ENCODE measurements at places on chromosomes 7 and 10. TPM values are rescaled to one million over a fixed set of nuclear protein-coding genes. Genes with fewer than 3 reads are reported as not detected.
A peak's percentile ranks its signal among the peaks of the same experiment; 100 is the strongest.

GRCh38 chr7:30323006-30323355 lies 38.6 kb downstream of the ZNRF2 start:
- peak; percentile 68 for DNase-seq

GRCh38 chr7:136303162-136303561 lies 326.0 kb upstream of the MTPN start:
- no peak for DNase-seq

- DNase-seq = no peak
Observed at GRCh38 chr7:28840592-28840995, 117.5 kb downstream of the TRIL start.

DNA sequence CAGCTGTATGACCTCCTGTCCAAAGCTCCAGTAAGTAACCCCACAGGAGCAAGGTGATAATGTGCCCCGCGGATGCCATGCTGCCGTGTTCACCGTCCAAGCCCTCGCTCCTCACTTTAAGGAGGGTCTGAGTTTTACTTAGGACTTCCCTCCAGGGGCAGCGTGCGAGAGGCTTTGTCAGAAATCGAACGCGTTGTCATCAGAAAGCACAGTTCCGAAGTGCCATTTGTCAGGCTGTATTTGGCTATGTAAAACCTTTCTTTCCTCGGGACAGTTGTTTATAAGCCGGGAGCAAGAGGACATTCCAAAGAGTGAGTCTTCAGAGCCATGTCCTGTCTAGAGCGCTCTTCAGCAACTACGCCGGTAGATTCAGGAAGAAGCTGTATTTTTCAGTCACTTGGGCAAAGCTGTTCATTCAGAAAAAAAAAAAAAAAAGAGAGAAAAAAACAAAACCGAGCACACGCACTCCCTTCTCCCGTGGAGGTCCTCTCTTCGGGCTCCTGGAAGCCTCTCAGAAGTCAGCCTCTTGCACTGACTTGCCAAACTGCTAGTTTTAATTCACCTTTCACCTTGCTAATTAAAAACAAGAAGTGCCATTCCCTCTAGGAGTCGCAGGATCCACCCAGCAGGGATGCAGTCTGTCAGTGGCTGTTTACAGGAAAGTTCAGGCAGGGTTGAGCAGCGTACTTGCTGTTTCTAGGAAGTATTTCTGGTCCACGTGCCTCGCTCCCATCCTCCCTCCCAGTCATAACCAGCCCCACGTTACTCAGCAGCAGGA lies at the start of gene SEMA3E:
Gene SEMA3E, minus strand, starts transcription at position 676 of the 778 bp plus-strand sequence.
- no peak for DNase-seq

DNA sequence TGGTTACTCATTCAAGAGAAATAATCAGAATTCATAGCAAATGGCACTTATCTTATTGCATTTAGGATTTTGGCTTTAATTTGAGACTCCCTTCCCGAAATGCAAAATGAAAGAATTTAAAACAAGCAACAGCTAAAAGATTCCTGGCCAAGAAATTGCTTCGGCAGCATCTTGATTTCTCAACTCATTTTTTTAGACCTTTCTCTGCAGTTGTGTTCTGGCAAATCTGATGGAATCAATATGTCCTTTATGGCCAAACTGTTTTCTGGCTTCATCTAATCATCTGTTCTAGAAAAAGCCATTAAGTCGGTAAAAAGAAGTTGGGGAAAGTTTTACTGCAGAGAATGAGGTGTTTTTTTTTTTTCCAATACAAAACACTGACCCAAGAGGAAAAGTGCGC lies 172.1 kb downstream of the SLC16A9 start:
- DNase-seq = no peak

DNA sequence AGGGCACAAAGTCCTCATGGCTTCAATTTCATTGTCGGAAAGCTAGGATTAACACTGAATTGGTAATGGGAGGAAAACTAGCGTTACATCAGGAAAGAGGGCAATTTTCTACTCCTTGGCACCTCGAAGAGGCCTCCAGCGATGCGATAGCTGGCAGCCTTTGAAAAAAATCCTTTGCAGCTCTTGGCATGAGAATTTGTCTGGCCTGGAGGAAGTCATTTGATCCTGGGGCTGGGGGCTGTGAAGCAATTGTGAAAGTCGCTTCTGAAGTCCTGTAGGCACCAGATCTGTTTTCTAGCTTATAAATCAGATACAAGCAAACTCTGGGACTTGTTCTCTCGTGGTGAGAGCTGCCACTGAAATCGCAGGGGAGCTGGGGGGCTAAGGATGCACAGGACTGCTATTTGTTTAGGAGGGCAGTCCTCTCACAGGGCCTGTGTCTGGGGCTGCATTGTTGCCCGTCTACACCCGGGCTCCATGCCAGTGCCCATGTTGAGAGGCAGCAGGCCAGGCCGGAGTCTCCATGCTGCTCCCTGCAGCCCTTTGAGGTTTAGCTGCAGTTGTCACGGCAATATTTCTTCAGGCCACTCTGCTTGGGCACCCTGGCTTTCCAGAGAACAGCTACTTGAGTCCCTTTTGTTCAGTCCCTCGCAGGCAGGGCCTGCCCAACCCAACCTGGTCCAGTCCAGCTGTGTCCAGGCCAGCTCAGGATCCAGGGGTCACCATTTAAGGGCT lies 206.8 kb upstream of the LYZL1 start:
- DNase-seq = no peak

DNA sequence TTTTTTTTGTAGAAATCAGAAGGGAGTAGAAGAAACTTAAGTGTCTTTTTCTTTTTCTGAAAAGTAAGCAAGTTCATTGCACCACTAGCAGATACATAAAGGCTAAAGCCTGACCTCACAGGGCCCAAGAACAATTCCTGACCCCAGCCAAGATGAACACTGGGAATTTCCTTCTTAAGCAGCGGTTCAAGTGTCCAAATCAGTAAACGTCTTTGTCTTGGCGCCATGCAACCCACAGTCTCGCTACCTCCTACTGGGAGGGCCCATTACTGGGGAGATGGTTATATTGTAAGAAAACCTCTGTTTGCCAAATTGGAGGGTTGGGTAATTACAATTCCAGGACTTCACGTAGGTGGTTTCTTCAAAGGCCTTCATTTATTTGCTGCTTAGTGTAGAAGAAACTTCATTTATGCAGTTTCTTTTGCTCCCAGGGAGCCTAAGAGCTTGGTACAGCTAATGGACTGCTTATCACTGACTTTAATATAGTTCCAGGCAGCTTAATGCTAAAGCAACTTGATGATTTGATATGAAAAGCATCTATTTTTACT lies 58.3 kb upstream of the ADRB1 start:
- DNase-seq = no peak

- DNase-seq = no peak
Observed at GRCh38 chr7:5670183-5670935, 111.1 kb downstream of the RNF216 start.

GRCh38 chr7:76358011-76358480 lies 745 bp downstream of the YWHAG start:
- peak; percentile 87 for DNase-seq

GRCh38 chr7:17965603-17966002 lies 25.3 kb upstream of the SNX13 start:
- no peak for DNase-seq

DNA sequence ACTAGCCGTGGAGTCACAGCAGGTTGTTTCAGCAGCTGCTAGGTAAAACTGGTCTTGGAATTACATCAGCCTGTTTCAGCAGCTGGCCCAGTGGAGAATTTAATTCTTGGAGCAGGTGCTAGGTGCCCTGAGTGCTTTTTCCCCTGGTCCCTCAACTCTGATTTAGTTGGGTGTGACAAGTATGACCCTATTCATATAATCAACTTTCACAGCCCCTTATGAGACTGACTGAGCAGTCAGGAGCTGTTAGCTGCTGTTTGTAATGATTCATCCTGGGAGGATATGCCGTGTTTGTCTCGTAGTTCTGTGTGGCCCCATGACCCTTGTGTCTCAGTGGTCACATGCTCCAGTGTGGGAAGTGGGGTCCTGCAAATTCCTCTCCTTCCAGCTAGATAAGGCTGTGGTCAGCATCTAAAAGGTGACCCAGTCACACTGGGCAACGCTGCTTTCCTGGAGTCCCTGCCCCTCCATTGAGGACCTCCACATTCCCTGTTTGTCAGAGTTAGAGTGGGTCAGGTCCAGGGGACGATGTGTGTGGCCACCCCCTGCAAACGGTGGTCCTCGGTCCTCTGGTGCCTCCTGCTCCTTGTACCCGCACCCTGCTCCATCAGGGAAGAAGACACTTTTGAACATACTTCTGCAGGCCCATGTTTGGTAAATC lies 28.3 kb downstream of the TBATA start:
- DNase-seq = no peak

GRCh38 chr7:25496476-25497368 lies 268.4 kb upstream of the NPVF start:
- DNase-seq = peak; percentile 74

DNA sequence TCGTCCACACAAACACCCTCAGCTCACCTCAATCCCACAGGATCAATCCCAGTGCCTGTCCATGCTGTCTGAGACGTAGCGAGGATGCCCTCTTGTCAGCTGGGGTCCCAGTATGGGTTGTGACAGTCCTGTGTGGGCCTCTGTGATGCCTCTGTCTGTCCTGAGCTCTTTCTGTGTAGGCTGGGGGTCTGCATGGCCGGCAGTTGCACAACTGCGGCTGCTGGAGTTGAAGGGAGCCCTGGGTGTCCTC lies 12.4 kb downstream of the ANTXRL start:
- DNase-seq = no peak

- DNase-seq = peak; percentile 77
Observed at GRCh38 chr7:6375348-6376101, 72.2 kb downstream of the DAGLB start.

GRCh38 chr7:29335188-29336083 lies 140.9 kb downstream of the CHN2 start:
- DNase-seq = no peak

DNA sequence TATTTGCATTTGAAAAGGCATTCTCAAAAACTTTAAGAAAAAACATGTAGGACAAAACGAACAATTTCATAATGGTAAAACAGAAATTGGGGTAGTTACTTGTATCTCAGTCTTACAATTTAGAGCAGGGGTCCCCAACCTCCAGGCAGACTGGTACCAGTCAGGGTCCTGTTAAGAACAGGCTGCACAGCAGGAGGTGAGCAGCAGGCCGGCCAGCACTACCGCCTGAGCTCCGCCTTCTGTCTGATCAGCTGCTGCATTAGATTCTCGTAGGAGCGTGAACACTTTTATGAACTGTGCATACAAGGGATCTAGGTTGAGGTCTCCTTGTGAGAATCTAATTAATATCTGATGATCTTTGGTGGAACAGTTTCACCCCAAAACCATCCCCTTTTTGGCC lies 77.3 kb downstream of the SEMA3A start:
- no peak for DNase-seq

DNA sequence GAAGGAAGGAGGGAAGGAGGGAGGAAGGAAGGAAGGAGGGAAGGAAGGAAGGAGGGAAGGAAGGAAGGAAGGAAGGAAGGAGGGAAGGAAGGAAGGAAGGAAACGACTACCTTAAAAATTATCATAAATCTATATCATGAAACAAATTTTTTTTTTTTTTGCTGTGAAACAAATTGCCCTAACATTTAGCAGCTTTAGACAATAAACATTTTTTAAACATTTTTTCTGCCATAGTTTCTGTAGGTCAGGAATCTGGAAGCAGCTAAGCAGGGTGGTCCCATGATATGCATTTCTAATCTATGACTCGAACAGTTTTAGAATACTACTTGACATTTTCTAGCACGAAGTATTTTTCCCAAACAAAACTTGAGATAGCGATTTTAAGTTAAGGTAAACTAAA lies 42.9 kb upstream of the TSPAN13 start:
- no peak for DNase-seq

- DNase-seq = no peak
Observed at GRCh38 chr7:151142686-151143040, 24.8 kb downstream of the GBX1 start.

GRCh38 chr10:87547734-87548311 lies 43.1 kb downstream of the MINPP1 start:
- DNase-seq = no peak

DNA sequence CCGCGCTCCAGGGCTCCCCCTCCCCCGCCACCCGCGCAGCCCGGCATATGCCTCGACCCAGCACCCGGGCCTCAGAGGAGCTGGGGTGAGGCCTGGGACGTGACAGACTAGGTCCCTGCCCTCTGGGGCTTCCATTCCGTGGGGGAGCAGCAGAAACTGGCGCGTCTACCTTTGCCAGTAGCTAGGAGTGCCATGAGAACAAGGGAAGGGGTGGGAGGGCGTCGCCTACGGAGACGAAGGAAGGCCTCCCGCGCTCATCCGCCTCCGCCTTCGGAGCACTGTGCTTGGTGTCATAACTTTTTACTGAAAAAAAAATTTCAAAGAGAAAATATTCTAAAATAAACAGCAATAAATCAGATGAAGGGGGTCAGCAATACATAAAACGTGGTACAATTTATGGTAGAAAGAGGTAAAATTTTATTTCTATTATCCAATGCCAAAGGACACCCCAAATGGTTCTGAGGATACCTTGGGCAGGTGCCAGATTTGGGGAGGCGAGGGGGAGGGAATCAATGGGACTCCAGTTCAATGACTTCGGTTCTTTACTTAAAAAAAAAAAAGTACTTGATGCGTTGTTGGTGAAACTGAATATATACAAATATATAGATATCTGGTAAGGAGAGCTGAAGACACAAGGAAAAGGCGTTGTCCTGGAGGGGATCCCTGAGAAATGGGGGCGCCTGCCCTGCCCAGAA lies 35.1 kb upstream of the GRID1 start:
- DNase-seq = peak; percentile 73

DNA sequence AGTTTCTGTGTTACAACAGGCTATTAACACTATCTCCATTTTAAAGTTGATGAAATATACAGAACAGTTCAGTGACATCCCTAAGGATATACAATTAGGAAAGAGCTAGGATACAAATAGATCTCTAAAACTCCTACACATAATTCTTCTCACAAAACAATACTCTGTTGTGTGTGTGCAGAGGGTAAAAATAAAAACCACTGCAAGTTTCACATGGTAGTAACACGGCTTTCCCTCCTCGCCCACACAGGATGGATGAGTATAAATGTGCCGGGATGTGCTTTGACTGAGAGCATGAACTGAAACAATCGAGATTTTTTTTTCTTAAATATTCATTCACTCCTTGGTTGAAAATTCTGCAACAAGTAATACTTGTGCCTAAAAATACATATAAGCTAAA lies 131.5 kb upstream of the C1QL3 start:
- DNase-seq = no peak

PDE6C gene
- not detected for total RNA-seq

KIF11 gene
- total RNA-seq = 39.9 TPM

BTBD16 gene
- total RNA-seq = not detected

ASIC3 gene
- 4.0 TPM for total RNA-seq

A1CF gene
- total RNA-seq = not detected

TBC1D12 gene
- total RNA-seq = 0.71 TPM

OR2A42 gene
- not detected for total RNA-seq

STEAP2 gene
- total RNA-seq = not detected

MAGI2 gene
- 0.12 TPM for total RNA-seq

GRID2IP gene
- total RNA-seq = not detected

GPR15LG gene
- not detected for total RNA-seq

CCSER2 gene
- 45.6 TPM for total RNA-seq

Measured in activated CD4-positive, alpha-beta T cell treated with anti-CD3 and anti-CD28 coated beads, Interleukin-2, amount 10 ng/mL, durations not matched to agents 24 days and 14 days (primary cell).